NCI-H748 treated with DMSO at 0.1 percent for 48 hours (cell line): ENCODE measurements at places on chromosomes 6 and 20.
A peak's percentile ranks its signal among the peaks of the same experiment; 100 is the strongest.

DNA sequence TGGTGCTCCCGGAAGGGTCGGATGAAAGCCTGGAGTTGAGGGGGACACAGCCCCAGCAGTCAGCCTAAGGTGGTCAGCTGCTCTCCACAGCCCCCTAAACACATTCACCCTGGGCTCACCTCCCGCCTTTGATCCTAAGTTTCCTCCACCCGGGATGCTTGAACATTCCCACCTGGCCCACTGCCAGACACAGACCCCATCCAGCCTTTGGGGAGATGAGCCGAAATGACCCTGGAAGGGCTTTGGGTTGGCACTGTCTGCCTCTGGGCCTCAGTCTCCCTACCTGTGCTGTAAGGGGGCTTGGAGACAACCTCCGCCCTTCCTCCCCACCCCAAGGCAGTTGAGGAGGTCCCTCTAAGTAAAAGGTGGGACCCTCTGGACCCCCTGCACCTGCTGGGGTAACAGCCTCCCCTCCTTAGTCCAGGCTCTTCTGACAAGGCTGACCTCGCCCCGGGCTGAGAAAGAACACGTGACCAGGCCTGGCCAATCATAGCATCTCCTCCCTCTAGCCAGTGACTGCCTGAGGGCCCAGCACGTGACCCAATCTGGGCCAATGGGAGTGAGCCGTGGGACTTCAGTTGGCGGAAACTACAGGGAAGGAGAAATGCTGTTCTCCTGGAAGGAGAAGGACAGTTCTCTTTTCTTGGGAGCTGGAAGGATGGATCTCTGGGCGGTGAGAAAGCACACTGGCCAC lies 16.9 kb upstream of the UBE2V1 start:
- no peak for DNase-seq

- DNase-seq: no peak
Measured at GRCh38 chr6:49001856-49002541, 461.1 kb downstream of the MMUT start.

GRCh38 chr6:1608222-1609040 lies 1.3 kb upstream of the FOXC1 start:
- DNase-seq: peak; percentile 42

DNA sequence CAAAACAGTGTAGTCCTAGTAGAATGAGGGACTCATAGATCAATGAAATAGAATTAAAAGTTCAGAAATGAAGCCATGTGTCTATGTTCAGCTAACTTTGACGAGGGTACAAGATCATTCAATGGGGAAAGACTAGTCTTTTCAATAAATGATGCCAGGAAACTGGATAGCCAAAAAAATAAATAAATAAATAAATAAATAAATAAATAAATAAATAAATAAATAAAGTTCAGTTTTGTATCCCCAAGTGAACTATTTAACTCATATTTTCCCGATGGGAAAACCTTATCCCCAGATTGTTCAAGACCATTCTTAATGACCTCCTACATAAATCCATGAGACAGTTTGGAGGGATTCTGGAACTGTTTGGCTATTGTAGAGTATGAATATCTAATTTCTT lies 277.1 kb upstream of the EYS start:
- DNase-seq: no peak
